Adrenal gland (tissue), 19 donors: ENCODE measurements at places on chromosomes 11 and 22. TPM values are rescaled to one million over a fixed set of nuclear protein-coding genes. Genes with fewer than 3 reads are reported as not detected.

DNA sequence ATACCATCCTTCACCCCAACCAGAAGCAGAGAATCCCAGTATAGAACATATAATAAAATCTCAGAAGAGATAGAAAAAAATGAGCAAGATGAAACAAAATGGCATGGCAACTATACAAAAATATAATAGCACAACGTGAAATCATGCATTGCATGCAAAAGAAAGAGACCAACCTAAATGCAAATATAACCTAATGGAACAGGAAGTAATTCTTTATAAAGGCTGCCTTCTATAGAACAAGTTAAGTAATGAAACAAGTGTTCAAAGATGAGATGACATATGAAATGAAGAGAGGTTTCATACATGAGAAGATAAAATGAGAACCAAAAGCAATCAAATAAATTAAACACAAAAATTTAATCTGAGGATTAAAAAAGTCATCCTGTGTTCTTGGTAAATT lies 18.5 kb upstream of the ARHGAP20 start:
- no peak for DNase-seq

GRCh38 chr11:102807921-102808320 lies 10.0 kb upstream of the MMP1 start:
- DNase-seq, result no peak

DNA sequence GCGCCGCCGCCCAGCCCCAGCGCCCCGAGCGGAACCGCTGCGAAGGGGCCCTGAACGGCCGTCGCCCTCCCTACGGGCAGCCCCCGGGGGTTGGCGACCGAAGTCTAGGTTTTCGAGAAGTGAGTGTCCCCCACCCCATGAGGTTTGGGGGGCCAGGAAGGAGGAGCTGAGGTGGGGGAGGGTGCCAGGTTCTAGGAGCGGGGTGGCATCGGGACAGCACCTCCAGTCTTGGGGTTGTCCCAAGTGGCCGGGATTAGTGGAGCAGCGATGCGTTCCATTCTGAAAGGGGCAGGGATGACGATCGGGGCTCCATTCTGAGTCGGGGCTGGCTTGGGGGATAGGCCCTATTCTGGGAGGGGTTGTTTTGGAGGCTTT lies 408 bp downstream of the PPP2R5B start:
- peak; percentile 35 for DNase-seq

GRCh38 chr11:2540992-2541680 lies 96.3 kb downstream of the KCNQ1 start:
- peak; percentile 17 for DNase-seq

- DNase-seq, result no peak
These were observed 169.6 kb downstream of the MAML2 start for GRCh38 chr11:96173422-96173821.

- DNase-seq, result no peak
These were observed 99.6 kb downstream of the MPPED1 start for GRCh38 chr22:43511276-43511910.

- DNase-seq, result no peak
These were observed 604.1 kb upstream of the ANO5 start for GRCh38 chr11:21588754-21589153.

- no peak for DNase-seq
These were observed 30.8 kb downstream of the EP300 start for GRCh38 chr22:41123151-41123550.

- DNase-seq, result peak; percentile 91
These were observed 71.9 kb upstream of the PPARA start for GRCh38 chr22:46078241-46079092.

DNA sequence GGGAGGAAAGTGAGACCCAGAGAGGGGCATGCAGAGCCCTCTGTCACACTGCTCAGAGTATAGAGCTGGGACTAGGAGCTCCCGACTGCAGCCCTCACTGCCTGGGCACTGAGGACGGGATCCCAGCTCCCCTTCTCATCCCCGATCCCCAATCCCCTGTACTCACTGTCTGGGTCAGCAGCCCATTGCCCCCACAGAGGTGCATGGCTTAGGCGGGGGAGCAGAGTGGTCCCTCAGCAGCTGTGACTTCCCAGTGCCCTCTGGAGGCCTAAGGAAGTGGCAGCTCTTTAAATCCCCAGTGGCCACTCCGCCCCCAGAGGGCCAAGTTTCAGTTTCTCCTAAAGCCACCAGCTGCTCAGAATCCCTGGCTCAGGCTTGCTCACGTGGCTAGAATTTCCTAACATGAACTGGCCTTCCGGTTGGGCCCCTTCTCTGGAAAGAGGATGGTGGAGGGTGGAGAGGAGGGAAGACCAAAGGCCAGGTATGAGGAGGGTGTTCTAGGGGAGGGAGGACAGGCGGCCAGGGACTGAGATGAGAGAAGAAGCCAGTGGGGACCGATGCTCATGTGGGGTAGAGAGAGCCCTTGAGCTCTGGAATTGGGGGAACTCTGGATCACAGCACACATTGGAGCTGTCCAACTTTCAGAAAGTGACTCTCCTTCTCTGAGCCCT lies at the start of gene BATF2:
TSS of gene BATF2 (minus strand) at position 262 of the 671 bp plus-strand sequence. CDS start at position 205, 57 bp downstream.
- DNase-seq, result peak; percentile 86

Gene OR8D4
- not detected for polyA plus RNA-seq

- no peak for DNase-seq
These were observed 29.0 kb downstream of the PDE3B start for GRCh38 chr11:14672635-14673034.

GRCh38 chr11:83694191-83694910 lies 408.2 kb upstream of the CCDC90B start:
- DNase-seq, result no peak
